Right ventricle myocardium superior (tissue), 1 donor: ENCODE measurements at places on chromosomes 12 and 14. TPM values are rescaled to one million over a fixed set of nuclear protein-coding genes. Genes with fewer than 3 reads are reported as not detected.

GRCh38 chr12:51666696-51667095 lies 75.7 kb downstream of the SCN8A start:
- DNase-seq, result no peak

GRCh38 chr12:21697904-21698630 lies 40.4 kb upstream of the LDHB start:
- no peak for DNase-seq

GRCh38 chr12:86931714-86932113 lies 675.5 kb upstream of the MGAT4C start:
- DNase-seq, result no peak

The CELA1 gene
- total RNA-seq, result not detected

GRCh38 chr14:105019861-105020814 lies 745 bp downstream of the CDCA4 start:
- DNase-seq, result no peak

GRCh38 chr12:127012109-127012508 lies 1254.9 kb upstream of the TMEM132C start:
- DNase-seq, result no peak

The GNB3 gene
- total RNA-seq, result 2.9 TPM

- DNase-seq, result no peak
Observed at GRCh38 chr14:55340482-55340881, 69.3 kb downstream of the FBXO34 start.

DNA sequence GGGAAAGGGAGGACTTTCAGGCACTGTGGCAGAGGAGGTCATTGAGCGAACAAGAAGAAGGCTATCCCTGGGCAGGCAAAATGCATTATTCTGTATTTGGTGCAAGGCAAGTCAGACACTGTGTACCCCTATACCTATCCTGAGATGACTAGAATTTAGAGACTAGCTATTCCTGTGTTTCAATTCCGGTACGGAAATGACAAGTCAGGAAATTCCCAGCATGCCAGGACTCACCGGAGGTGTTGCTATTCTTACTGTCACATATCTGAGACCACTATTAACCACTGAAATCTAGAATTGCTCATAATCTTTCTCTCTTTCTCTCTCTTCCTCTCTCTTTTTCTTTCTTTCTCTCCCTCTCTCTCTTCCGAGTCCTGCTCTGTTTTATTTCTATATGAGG lies 297.1 kb downstream of the PDZRN4 start:
- DNase-seq, result no peak

The NRXN3 gene
- 1.3 TPM for total RNA-seq

GRCh38 chr12:54030889-54031471 lies 1.9 kb upstream of the HOXC5 start:
- DNase-seq, result no peak

GRCh38 chr12:120710805-120711296 lies 593 bp downstream of the UNC119B start:
- peak; percentile 46 for DNase-seq

- DNase-seq, result no peak
Observed at GRCh38 chr12:44287545-44287944, 451.7 kb downstream of the TMEM117 start.

GRCh38 chr12:61291647-61292046 lies 968.6 kb upstream of the USP15 start:
- DNase-seq, result no peak

GRCh38 chr14:65131301-65131701 lies 29.0 kb upstream of the MAX start:
- DNase-seq, result no peak

- no peak for DNase-seq
Observed at GRCh38 chr14:102772781-102773570, 4.3 kb upstream of the TRAF3 start.

- DNase-seq, result no peak
Observed at GRCh38 chr12:39138268-39138667, 232.9 kb upstream of the CPNE8 start.

The OR4E2 gene
- total RNA-seq, result not detected

GRCh38 chr12:67436230-67436629 lies 167.1 kb downstream of the CAND1 start:
- DNase-seq, result no peak

DNA sequence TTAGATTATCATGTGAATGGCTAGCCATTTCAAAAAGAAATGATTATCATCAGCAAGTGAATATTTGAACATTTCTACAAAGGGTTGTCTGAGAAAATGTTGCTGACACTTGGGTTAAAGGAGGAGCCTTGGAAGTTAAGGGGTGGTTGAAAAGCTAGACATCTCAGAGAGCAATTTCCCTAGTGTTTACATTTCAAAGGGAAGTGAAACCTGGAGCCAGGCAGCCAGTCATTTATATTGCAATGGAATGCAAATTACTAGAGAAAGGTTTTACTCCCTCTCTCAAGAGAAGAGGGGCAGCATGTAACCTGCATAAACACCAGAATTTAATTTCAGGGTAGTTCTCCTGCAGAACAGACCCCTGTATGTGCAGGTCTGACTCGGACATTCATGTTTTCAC lies 279.0 kb downstream of the SLC16A7 start:
- DNase-seq, result no peak

DNA sequence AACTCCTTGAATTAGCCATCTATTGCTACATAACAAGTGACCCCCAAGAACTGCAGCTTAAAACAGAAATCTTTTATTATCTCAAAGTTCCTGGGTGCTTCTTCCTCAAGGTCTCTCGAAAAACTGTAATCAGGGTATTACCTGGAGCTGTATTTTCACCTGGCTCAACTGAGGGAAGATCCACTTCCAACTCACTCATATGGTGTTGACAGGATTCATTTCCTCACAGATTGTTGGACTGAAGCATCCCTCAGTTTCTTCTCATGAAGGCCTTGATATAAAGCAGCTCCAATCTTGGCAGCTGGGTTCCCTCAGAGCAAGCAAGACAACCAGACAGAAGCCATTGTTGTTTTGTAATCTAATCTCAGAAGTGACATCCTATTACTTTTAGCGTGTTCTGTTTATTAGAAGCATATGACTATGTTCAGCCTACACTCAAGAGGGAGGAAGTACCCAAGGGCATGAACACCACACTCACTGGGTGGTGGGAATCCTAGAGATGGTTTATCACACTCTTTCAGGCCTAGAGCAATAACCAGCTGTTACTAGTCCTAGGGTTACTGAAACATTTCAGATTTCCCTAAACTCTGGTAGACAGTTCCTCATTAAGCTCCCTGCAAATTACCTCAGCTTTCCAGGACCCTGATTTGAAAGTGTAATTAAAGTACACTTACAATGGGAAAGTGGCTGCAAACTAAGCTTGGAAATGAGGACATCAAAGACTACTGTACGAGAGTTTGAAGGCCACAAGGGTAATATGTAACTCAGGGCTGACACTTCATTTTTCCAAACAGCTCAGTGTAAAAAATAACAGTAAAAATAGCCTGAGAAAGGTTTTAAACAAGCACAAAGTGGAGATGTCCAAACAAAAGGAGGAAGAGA lies 222.2 kb downstream of the SEC23A start:
- DNase-seq, result no peak

DNA sequence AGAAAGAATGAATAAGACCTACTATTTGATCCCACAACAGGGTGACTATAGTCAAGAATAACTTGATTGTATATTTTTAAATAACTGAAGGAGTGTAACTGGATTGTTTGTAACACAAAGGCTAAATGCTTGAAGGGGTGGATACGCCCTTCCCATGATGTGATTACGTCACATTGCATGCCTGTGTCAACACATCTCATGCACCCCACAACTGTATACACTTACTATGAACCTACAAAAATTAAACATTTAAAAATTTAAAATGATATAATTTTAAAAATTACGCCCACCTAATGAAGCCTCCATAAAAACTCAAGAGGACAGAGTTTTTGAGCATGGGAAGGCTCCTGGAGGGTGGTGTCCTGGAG lies 94.5 kb downstream of the SCARB1 start:
- DNase-seq, result no peak

DNA sequence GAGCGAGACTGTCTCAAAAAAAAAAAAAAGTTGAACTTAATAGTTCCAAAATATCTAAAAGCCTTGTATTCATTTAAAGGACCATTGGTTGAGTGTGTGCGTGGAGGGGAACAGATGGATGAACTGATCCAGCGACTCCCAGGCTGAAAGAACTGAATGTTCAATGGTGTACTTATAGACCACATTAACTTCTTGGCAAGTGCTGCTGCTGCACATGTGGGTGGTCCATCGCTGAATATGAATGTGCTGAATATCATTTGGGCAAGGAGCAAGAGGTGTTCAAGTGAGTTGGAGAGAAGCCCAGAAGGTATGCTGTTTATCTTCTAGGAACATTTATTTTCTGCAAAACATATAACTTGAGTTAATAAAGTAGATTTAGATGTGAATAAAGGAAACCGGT lies 289.0 kb upstream of the RPL10L start:
- DNase-seq, result no peak

- DNase-seq, result no peak
Observed at GRCh38 chr14:62159314-62159713, 397.1 kb downstream of the SNAPC1 start.

- DNase-seq, result no peak
Observed at GRCh38 chr14:71165121-71166031, 258.1 kb downstream of the PCNX1 start.

The KRT74 gene
- total RNA-seq, result not detected

- DNase-seq, result no peak
Observed at GRCh38 chr14:74675219-74675618, 37.7 kb downstream of the AREL1 start.

The ESRRB gene
- 2.2 TPM for total RNA-seq

The IQSEC3 gene
- 1.5 TPM for total RNA-seq

- DNase-seq, result no peak
Observed at GRCh38 chr14:93734086-93734822, 54.0 kb downstream of the PRIMA1 start.

GRCh38 chr12:123891516-123892179 lies 81.0 kb downstream of the CCDC92 start:
- no peak for DNase-seq

GRCh38 chr12:100381379-100381778 lies 24.5 kb downstream of the SLC17A8 start:
- DNase-seq, result no peak

DNA sequence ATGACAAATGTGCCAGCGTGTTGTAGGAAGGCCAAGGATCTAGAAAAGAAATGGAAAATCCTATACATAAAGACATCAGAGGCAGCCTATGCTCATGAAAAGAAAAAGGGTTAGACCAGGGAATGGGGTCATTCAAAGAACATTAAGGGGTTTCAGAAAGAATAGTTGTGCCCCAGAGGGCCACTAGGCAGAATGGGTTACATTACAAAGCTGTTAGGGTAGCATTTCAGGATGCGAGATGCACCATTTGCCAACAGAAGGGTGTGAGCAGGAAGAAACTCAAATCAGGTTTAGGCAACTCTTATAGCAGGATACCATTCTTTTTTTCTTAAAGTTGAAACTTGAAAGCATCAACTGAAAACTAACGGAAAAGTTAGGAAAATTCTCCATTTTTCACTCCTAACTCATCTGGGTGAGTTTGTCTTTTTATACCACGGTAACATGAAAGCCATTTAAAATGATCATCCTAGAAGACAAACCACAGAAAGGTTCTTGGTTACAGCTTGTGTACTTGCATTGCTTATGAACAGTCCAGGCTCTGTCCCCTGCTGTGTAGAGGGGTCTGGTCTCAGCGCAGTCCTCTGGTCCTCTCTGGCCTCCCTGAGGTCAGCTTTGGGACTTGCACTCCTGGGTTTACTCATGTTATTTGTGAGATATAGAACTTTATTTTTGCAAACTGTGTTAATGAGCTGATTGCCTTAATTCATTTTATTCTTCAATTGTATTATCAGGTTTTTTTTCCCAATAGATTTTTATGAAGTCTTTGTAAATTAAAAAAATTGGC lies 209.1 kb downstream of the DACT1 start:
- no peak for DNase-seq

The BCDIN3D gene
- total RNA-seq, result 2.4 TPM

The LBHD2 gene
- total RNA-seq, result not detected

DNA sequence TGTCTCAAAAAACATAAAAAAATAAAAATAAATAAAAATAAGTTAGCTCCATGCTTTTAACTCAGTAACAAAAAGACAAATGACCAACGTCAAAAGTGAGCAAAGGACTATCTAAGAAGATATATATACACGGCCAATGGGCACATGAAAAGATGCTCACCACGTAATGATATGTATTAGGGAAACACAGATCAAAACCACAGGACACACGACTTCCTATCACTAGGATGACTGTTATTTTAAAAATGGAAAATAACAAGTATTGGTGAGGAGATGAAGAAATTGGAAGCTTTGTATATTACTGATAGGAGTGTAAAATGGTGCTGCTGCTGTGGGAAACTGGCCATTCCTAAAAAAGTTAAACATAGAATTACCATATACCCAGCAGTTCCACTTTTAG lies 20.2 kb upstream of the P2RX7 start:
- DNase-seq, result no peak

GRCh38 chr14:104867371-104868059 lies 2.4 kb downstream of the CEP170B start:
- DNase-seq, result peak; percentile 30
